ENCODE measurements at places on chromosomes 4 and X.

- no peak for DNase-seq
These were observed 253.6 kb upstream of the DIPK2B start for GRCh38 chrX:45454290-45454689.

DNA sequence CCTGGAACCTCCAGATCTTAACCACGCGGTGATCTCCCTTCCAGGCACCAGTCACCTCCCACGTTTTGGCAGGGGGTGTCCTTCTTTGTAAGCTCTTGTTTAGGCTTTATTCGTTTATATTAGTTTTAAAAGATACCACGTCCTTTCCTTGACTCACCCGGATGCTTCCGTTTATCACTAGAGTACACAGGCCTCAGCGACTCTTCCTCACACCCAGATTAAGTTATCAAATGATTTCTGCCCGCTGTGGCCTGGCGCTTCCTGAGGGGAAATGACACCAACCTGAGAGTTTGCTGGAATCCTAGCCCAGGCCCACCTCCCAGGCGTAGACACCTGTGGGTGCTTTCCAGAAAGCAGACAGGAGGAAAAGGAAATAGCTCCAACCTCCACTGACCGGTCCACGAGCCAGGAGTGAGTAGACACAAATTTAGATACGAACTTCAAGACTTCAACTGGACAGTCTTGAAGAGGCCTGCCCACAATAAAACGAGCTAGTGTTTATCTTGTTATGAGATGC is 756 bp upstream of the ADAMTS3 start:
- no peak for DNase-seq

- no peak for DNase-seq
These were observed 92.3 kb upstream of the TLL1 start for GRCh38 chr4:165780735-165781134.

DNA sequence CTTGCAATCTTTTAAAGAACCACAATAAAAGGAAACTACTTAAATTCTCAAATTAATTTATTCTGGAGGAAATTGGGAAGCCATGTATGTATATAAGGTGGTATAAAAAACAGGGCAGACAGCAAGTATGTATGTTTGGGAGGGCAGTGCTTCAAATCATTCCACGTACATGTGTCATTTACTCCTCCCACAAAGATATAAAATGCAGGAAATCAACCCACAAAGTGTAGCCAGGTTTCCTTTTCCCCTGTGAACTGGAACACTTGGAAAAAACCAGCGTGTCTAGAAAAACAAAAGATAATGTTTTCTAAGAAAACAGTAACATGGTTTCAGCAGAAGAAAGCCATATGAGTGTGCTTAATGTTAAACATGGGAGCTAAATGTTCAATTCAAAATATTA is 156.7 kb upstream of the FAM47A start:
- no peak for DNase-seq

- DNase-seq = no peak
These were observed 14.1 kb downstream of the INPP4B start for GRCh38 chr4:142832022-142832421.

- no peak for DNase-seq
These were observed 143.5 kb downstream of the CHM start for GRCh38 chrX:85903692-85904471.

- DNase-seq = no peak
These were observed 888.4 kb upstream of the EPHA5 start for GRCh38 chr4:66558651-66559050.

DNA sequence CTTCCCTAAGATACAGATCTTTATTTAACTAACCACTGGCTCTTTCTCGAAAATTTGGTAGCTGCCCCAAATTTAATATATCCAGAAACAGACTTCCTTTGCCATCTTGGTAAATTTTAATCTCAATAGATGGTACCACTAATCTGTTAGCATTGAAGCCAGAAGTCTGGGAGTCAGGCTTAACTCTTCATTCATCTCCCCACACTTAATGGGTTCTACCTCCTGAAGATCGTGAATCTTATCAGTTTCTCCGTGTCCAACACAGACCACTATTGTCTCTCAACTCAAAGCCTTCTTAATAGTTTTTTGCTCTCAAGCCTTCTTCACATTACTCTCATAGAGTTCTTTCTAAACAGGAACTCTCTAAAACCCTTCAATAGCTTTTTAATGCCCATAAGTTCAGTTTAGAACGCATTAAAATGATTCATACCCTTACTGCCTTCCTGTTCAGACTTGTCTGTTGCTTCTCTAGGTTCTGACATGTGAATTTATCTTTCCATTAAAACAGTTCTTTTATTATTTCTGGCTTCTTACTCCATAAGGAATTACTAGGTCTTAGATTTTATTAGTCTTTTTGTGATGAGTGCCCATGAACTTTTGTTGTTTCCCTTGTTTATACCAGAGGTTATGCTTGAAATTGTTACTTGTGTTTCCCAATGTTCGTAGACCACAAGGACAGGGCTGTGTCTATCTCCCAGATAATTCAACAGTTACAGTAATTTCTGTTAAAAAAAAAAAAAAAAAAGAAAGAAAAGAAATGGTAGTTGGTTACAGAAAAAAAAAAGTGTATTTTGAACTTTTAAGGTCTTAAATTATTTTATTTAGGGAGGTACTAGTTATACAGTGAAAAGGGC is 54.7 kb downstream of the SMARCAD1 start:
- no peak for DNase-seq

DNA sequence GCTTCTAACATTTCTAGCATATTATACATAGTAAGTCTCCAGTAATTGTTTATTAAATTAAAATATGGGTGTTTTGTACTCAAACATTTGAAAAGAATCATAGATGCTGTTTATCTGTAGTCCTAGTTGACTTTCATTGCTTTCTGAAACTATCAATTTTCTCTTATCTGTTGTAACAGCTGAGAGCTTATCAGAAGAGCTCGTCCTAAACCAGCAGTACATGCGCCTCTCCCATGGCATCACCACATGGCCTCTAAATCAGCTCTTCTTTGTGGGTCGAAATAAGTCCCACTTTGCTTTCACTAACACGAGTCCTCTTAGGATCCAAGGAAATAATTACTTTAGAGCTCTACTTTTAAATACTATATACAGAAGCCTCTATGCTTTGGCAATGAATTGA is 55.1 kb downstream of the PPP3CA start:
- no peak for DNase-seq

- DNase-seq = no peak
These were observed 180.3 kb upstream of the KLHL4 start for GRCh38 chrX:87337267-87337666.

DNA sequence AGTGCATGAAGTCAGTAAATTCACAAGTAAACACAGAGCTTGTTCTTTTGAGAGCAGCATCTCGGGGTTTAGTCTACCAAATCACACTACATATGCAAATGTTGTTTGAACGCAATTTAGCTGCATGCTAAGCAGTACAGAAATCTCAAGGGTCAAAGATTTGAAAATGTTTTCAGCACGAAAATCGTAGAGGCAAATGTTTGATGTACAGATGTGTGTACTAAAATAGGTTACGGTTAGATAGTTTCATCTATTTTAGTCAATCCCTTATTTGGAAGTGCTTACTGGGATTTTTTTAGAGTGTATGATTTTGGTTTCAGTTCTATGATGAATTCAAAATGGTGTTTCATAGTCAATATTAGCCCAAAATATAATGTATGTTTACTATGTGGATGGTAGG is 1928.2 kb upstream of the TENM3 start:
- DNase-seq = no peak

Data from SW 1271 (cell line).